Pancreas (tissue), 10 donors: ENCODE measurements at places on chromosomes 4 and X. TPM values are rescaled to one million over a fixed set of nuclear protein-coding genes. Genes with fewer than 3 reads are reported as not detected.

KLHL13 gene
- 3.9 TPM for total RNA-seq

ELF4 gene
- 1.6 TPM for total RNA-seq

GPR82 gene
- total RNA-seq, result not detected

NPY2R gene
- not detected for total RNA-seq

SSX4B gene
- not detected for total RNA-seq

CXXC4 gene
- 2.5 TPM for total RNA-seq

SPANXA2 gene
- not detected for total RNA-seq

UGT2A1 gene
- total RNA-seq, result not detected

STPG2 gene
- 0.90 TPM for total RNA-seq

OTUD6A gene
- total RNA-seq, result not detected

SRP72 gene
- total RNA-seq, result 61.1 TPM

FDCSP gene
- total RNA-seq, result not detected

RGN gene
- 30.1 TPM for total RNA-seq

PNMA3 gene
- 0.26 TPM for total RNA-seq
